ENCODE measurements at places on chromosomes 12 and 14.
A peak's percentile ranks its signal among the peaks of the same experiment; 100 is the strongest.

DNA sequence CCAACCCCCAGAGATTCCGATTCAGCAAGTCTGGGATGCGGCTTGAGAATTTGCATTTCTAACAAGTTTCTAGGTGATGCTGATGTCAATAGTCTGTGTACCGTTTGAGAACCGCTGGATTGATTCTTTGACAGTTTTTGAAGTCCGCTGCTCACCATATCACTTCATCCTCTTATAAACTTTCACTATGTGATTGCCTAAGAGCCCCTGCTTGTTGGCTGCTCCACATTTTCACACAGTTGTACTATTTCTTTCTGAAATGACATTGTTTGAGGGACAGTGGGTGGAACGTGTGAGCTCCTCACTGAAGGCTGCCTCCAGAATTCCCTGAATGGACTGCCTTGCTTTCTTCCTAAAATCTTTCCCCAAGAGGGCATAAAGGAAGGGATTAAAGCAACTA, 7.7 kb downstream of the C3AR1 start:
- no peak for DNase-seq

DNA sequence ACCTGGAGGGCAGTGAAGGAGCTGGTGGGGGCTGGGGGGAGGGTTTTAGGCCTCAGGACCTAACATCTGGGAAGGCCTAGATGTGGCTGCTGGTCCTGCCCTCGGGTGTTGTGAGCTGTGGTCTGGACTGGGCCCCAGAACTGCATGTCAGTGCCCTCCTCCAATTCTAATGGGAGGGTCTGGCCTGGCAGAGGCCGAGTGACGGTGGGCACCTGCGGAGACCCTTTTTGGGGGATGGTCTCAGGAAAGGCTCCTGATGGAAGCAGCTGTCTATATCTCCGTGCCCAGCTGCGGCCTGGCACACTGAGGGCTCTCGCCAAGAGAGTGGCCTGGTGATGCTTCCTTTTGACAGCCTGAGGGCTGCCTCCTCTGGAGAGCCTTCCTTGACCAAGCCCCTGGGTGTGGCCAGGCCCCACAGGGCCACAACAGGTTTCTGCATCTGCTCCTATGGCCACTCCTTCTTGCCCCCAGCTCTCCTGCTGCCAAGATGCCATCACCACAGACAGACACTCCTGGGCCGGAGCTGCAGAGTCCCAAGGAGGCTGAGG, 5.3 kb downstream of the EXOC3L4 start:
- DNase-seq: no peak

- DNase-seq: no peak
Measured at GRCh38 chr12:53258541-53259539, 9.3 kb upstream of the ESPL1 start.

DNA sequence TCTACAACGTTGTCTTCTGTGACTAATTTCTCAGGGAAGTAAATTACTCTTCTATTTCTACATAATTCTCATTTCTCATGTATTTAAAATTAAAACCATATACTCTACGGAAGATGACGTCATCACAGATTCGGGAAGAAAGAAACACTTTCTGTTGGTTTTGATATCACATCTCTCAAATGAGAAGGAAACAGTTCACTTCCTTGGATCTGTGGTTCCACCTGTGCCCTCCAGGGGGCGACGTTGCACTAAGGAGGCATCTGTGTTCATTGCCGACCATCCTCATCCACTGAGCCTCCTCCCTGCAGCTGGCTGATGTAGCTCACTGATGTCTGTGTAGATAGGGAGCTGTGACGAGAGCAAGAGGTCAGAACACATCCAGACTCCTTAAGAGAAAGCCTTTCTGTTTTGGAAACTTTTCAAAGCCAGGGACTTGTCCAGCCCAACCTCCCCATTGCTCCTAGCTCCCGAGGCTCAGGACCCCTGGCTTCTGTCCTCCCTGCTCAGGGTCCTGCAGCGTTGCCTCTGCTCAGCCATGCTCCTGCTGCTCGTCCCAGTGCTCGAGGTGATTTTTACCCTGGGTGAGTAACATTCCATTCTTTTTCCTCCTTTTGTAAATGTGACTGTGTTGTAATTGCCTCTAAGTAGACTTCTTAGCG, 172.7 kb upstream of the OR4E1 start:
- peak; percentile 7 for DNase-seq

DNA sequence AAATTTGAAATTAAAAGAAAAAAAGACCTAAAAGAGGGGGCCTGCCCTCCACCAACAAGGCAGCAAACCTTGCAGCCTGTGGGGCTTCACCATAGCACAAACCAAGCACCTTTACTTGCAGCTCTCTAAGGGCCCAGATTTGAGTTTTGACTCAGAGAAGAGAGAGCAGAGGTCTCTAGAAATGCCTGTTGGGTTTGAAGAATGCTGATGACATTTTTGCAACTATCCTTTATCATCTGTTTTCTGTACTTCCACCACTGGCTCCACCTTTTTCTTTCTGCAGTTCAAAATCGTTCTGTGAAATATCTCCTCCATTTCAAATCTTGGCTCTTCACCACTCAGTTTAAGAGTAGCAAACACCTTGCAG, 83.8 kb upstream of the HMGA2 start:
- no peak for DNase-seq

DNA sequence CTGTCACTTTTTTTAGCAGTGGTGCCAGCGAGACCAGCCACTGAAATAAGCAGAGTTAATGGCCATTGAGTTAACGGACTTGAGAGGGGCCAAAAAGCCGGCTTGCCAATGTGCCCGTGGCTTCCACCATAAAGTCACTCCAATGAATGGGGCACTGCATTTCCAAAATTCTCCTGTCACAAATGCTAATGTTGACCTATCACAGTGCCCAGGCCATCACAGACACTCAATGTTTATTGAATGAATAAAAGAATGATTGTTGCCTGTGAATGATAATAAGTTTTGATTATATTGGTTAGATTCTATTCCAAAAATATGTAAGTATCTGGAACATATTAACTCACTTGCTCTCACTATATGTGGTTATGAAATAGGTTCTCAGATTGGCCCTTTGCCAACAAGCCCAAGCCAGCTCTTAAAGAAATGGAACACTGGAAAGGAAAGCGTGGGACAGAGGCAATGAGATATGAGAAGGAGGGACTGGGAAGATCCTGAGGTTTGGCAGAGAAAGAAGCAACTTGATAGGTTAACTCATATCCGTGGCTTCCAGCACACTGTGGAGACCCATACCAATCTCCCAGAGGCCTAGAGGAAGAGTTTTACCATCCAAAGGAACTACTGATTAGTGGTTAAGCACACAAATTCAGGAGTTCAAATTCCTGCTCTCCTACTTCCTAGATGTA, 108.7 kb downstream of the BTG1 start:
- DNase-seq: no peak

- peak; percentile 14 for DNase-seq
Measured at GRCh38 chr12:107320033-107320928, 226.9 kb upstream of the CRY1 start.

Measured in body of pancreas (tissue), 4 donors.